ENCODE measurements at places on chromosomes 2 and 18.

- DNase-seq: no peak
These were observed 102.0 kb downstream of the TMEM18 start for GRCh38 chr2:575030-575726.

GRCh38 chr2:46000660-46001059 lies 296.5 kb upstream of the EPAS1 start:
- DNase-seq: no peak

DNA sequence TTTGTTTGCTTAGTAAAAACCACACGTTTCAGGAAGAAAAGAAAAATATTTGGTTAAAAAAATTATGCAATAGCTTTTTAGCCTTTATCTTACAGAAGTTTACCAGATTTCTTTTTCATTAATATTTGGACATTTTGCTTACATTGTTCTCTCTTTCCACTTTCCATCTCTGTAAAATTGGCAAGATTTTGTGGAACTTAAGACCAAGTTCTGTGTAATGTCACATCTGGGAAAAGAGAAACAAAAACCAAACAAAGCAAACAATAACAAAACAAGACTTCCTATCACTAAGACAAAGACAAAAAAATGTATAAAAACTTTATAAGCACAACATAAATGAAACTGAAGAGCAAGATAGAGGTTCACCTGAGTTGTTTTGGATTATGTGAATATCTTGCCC lies 1392.1 kb upstream of the CELF4 start:
- DNase-seq: no peak

- no peak for DNase-seq
These were observed 4.2 kb upstream of the IWS1 start for GRCh38 chr2:127530245-127531140.

- DNase-seq: no peak
These were observed 4.6 kb downstream of the PIGN start for GRCh38 chr18:62182220-62182619.

DNA sequence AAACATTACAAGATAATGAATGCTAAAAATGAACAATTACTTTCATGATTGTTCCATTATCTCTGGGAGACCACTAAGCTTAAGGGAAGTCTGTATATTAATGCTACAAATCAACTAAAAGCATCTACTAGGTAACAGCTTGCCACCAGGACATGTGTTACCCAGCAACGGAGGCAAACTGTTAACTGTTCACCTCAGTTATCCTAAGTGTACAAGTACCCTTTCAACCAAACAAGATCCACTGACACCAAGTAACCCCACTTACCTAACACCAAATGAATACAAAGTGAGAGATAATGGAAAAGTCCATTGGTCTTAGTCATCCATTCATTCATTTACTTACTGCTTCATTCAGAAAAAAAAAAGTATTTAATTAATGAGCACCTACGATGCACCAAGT lies 54.7 kb upstream of the KIDINS220 start:
- no peak for DNase-seq

DNA sequence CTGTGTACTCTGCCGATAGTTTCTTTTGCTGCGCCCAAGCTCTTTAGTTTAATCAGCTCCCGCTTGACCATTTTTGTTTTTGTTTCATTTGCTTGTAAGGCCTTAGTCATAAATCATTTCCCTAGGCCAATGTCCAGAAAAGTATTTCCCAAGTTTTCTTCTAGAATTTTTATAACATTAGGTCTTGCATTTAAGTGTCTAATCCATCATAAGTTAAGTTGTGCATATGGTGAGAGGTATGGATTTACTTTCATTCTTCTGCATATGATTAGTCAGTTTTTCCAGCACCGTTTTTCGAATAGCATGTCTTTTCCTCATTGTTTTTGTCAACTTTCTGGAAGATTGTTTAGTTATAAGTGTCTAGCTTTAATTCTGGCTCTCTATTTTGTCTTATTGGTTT lies 484.8 kb upstream of the CNTNAP5 start:
- DNase-seq: no peak

DNA sequence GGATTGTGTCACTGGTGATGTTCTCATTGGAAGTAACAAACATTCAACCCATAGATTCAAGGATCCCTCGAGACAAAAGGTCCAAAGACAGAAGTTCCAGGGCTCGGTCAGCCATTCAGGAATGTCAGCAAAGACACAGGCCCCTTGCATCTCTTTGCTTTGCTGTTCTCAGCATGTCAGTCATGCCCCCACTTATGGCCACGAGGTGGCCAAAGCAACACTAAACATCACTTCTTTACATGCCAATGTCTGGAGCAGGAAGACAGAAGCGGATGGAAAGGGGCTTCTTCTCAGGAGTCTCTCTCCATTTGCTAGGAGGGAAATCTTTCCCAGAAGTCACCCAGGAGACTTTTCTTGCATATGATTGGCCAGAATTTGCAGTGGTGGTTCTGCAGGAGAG lies 191.6 kb upstream of the SP5 start:
- no peak for DNase-seq

DNA sequence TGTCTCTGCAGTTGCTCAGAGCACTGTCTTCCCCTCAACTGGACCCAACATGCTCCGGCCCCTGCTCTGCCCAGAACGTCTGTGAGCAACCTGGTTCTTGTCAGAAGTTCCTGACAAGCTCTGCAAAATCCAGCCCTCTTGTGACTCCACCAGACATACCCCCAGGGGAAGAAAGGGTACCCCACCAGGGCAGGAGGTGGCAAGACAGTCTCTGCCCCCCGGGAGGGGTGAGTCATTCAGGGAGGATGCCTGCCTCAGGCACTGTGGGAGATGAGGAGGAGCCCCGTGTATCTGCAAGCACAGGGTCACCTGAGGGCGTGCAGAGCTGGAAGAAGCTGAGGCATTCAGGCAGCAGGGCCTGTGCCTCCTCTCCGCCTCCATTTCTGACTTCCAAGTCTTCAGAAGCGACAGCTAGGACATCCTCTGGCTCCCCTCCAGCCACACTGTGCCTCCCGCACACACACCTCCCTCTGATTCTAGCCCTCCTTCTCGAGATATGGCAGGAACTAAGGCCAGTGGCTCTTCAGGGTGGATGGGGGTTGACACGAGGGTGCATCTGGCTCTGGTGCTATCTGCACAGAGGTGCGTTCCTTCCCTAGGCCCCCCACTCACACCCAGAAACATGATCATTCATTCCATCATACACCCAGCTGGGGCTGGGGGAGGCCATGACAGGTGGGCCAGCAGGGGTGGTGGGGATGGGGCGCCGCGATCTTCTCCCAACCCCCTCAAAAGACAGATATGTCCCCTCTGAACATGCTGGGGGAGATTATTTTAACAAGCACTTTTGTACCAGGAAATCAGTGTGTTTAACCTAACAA lies 222.2 kb downstream of the CYP26B1 start:
- DNase-seq: no peak

DNA sequence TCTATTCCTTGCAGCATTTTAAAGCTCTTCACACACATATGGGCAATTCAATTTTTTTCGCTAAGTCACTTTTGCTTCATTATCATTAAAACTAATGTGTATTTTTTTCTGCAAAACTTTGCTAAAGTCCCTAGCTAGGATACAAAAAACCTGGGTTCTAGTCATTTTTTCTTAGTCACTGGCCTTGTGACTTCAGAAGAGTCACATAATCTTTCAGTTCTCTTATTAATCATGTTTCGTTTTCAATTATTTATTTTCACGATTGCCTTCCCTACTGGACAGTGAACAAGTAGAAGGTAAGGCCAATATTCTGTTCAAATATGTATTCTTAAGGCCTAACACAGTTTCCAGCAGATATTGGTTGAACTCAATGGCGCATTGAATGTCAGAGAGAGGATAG lies 60.9 kb upstream of the CYRIA start:
- no peak for DNase-seq

GRCh38 chr2:202290316-202290715 lies 24.8 kb downstream of the NOP58 start:
- DNase-seq: no peak
